ENCODE measurements at places on chromosomes 3 and 15.

DNA sequence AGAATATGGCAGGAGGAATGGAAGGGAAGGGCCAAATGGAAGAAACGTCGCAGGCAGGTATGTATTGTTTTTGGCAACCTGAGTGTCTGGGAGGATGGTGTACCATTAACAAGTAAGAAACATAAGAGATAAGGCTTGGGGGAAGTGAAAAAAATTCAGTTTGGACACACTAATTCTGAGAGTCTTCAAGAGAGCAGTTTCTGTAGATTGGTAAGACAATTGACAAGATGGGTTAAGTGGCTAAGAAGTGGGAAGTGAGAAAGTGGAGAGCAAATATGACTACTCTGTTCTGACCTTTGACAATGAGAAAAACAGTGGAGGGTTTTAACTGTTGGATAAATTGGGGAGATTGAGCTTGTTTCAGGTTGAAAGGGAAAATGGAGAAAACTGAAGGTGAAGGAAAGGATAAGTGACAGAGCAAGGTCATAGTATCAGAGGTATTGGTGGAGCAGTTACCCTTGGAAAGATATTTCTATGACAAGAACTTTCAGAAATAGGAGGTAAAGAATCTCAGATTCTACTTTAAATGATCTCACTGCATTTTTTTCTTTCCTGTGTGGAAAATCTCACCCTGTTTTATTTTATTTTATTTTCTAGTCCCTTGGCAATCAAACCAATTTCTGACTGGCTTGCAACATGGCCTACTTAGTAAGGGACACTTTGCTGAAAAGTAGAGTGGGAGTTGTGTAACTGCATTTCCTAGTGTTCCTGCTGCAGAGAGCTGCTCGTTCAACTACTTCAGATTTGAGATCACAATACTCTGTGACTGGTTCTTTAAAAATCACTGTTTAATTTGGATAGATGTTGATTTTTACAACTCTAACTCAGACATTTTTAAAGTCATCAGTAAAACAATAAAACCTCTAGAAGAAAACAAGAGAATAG is 23.1 kb upstream of the GABPB1 start:
- no peak for DNase-seq

- DNase-seq: no peak
Observed at GRCh38 chr3:127042634-127043033, 59.7 kb downstream of the PLXNA1 start.

- DNase-seq: no peak
Observed at GRCh38 chr15:28993720-28994053, 107.9 kb downstream of the APBA2 start.

GRCh38 chr3:123028233-123028828 is 768 bp upstream of the SEMA5B start:
- peak; percentile 30 for DNase-seq

- DNase-seq: no peak
Observed at GRCh38 chr15:25859838-25860645, 3.1 kb downstream of the ATP10A start.

- DNase-seq: peak; percentile 29
Observed at GRCh38 chr3:160956785-160957184, 148.4 kb downstream of the B3GALNT1 start.

GRCh38 chr15:90871716-90872485 is 3.5 kb downstream of the FURIN start:
- peak; percentile 78 for DNase-seq

All from erythroblast (primary cell).